ENCODE measurements at places on chromosomes 1 and 21.

DNA sequence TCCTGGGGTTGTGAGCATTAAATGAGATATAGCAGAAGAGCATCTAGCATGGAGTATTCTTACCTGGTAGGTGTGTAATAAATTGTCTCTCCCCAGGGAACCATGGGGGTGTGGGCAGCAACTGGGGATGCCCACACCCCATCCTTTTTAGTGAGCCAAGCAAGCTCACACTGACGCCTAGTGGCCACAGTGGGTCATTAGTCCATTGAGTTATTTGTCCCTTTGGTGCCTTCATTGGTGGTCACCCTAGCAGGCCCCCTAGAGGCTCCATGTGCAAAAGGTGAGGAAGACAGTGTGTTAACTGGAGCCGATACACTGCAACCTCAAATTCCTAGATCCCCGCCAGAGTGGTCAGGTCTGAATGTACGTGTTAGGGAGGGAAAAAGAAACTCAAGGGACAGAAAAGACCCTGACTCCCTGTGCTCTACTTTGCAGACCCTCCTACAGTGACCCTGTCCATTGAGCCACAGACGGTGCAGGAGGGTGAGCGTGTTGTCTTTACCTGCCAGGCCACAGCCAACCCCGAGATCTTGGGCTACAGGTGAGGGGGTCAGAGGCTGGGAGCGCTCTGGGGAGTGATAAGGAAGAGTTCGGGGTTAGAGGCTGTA is 93.3 kb upstream of the CD1D start:
- no peak for DNase-seq

- DNase-seq = no peak
These were observed 105.4 kb downstream of the SPSB1 start for GRCh38 chr1:9397997-9398526.

GRCh38 chr1:237858992-237859391 is 31.7 kb downstream of the ZP4 start:
- DNase-seq = no peak

- no peak for DNase-seq
These were observed 2.0 kb upstream of the C1orf174 start for GRCh38 chr1:3902111-3902511.

DNA sequence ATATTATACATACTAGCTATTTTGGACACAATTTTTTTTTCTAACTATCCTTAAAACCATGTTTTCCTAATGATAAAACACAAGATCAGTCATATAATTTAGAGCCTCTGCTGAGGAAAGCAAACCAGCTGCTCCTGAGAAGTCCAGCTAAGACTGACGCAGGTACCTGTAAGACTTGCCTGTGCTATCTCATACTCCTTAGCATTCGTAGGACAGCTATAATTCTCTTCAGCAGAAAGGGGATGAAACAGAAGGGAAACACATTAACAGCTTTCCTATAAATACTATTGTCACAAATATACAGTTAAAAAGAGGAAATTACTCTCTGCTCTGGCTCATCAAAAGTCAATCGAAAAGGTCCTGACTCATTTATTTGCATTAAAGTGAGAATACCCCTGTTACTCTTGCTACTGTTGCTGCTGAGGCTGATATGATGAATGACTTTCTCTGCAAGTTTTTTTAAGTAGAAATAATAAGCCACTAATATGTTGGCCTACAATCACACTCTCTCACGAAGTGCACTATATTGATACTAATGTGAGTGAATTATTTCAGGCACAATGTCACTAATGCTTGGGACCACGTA is 757.1 kb downstream of the KCNT2 start:
- no peak for DNase-seq

DNA sequence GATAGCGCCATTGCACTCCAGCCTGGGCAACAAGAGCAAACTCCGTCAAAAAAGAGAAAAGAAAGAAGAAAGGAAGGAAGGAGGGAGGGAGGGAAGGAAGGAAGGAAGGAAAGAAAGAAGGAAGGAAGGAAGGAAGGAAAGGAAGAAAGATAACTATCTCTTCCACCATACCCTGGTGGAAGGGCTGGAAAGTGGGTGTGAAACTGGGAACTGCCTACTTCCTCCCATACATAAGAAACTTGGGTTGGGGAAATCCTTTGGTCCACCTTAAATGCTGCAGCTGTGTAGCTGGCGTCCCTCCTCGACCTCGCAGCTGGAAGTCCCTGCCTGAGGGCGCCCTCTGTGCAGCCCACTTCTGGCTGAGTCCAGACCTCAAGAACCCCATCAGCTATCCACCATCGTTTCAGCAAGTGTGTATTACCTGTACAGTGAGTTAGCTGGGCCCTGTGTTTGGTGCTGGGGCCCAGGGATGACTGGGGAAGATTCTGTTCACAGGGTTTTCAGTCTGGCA is 4.6 kb upstream of the FAM167B start:
- no peak for DNase-seq

DNA sequence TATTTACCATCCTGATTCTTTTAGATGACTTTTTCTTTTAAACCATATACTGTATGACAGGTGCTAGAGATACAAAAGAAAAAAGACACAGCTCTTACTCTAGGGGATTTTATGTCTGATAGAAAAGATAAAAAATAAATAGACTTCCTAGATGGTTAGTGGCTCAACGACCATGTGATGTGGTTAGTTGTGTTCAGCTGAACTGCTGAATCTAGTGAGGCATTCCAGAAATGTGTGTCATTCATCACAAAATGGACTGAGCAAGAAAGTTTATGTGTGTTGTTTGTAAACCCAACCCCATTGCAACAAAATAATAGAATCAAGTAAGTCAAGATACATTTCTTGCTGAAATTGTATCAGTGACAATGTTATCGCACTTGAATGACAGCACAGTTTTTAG is 205.8 kb upstream of the LYPLAL1 start:
- DNase-seq = no peak
